ENCODE measurements at places on chromosomes 1 and 21.

GRCh38 chr1:207973898-207974568 lies 63.1 kb upstream of the CD34 start:
- DNase-seq = no peak

GRCh38 chr1:46168477-46168876 lies 6.4 kb upstream of the TSPAN1 start:
- no peak for DNase-seq

GRCh38 chr21:46649356-46649755 lies 13.9 kb downstream of the PRMT2 start:
- no peak for DNase-seq

GRCh38 chr21:36783612-36784374 lies 84.9 kb downstream of the SIM2 start:
- no peak for DNase-seq

GRCh38 chr1:89085781-89086180 lies 20.8 kb upstream of the GBP1 start:
- DNase-seq = peak; percentile 41

- no peak for DNase-seq
Measured at GRCh38 chr1:164602480-164603093, 43.6 kb downstream of the PBX1 start.

- DNase-seq = no peak
Measured at GRCh38 chr1:167776151-167776550, 54.4 kb downstream of the MPZL1 start.

GRCh38 chr1:232974971-232975370 lies 24.6 kb downstream of the NTPCR start:
- DNase-seq = no peak

GRCh38 chr1:18998016-18998724 lies 41.7 kb upstream of the IFFO2 start:
- DNase-seq = no peak

DNA sequence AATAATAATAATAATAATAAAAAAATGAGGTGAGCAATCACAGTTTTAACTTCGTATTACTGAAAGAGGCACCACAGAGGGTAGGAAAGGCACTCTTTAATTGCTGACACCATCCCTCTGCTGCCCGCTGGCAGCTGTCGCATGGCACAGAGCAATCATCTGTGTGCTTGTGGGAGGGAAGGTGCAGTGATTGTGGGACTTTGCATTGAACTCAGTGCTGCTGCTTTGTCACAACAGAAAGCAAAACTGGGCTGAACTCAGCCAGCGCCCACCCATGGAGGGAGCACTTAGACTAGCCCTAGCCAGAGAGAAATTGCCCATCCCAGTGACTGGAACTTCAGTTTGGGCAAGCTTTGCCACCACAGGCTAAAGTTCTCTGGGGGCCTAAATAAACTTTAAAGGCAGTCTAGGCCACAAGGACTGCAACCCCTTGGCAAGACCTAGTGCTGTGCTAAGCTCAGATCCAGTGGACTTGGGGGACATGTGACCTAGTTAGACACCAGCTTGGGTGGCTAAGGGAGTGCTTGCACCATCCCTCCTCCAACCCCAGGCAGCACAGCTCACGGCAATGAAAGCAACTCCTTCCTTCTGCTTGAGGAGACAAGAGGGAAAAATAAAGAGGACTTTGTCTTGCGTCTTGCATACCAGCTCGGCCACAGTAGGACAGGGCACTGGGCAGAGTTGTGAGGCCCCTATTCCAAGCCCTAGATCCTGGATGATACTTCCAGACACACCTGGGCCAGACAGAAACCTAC lies 59.3 kb downstream of the WDR4 start:
- no peak for DNase-seq

DNA sequence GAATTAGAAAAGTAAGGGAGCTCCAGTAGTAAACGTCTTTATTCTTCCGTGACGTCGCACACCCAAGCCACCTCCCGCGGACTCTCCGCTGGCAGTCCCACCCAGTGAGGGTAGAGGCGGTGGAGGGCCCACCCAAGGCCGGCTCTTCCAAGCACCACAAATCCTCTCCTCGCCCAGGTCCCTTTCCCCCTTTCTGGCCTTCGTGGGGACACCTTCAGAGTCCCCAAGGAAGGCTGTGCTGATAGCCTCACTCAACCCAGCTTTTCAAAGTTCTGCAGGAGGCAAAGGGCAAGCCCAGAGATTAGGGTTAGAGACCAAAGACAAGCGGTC lies 349 bp upstream of the GPN2 start:
- no peak for DNase-seq

- DNase-seq = no peak
Measured at GRCh38 chr1:190908691-190909090, 431.0 kb upstream of the BRINP3 start.

GRCh38 chr21:42097860-42098454 lies 26.8 kb downstream of the UMODL1 start:
- no peak for DNase-seq

- DNase-seq = no peak
Measured at GRCh38 chr1:50950396-50950795, 9.7 kb downstream of the FAF1 start.

DNA sequence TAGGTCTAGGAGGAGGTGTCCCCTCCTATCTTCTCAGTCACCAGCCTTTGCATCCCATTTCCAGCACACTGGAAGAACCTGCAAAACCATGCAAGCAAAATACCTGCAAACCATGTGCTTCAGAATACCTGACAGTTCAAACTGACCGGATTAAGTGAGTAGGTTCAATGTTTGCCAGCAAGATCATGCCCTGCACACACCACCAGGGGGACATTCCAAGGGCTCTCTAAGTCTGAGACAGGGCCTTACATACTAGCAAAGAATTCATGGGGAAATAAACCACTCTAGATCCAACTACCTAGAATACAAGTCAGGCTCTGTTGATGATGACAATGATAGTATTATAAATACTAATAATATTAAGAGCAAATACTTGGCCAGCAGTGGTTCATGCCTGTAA lies 27.6 kb downstream of the INPP5B start:
- no peak for DNase-seq

DNA sequence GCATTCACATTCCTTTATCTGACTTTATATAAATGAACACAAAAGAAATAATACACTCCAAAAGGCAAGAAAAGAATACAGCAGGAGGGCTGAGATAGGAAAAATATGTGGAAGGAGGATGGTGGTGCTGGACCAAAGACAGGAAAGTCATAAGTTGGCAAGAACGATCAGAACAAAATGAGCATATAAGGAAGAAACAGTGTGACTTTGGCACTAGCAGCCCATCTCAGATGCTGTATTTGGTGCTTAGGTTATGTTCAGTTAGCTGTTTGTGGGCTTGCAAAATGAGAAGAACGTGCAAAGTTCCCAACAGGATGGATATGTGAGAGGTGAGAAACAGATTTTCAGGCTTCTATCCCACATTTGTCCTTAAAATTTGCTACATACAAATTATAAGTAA lies 719.8 kb upstream of the ADGRL4 start:
- DNase-seq = no peak

DNA sequence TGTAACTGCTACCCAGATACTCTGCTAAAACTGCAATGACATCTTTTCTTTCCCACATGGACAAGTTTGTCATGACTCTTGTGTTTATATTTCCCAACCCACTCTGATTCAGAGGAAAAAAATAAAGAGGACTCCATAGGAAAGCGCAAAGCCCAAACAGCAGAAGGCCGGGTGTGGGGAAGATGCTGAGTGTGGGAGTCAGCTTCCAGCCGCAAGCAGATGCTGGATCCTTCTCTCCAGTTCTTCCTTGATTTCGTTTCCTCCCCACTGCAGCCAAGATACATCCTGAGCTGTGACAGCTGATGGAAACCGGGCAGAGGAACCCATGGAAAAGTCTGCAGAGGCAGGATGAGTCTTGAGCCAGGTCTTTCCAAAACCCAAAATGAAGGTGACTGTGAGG lies 498.2 kb downstream of the PLPP3 start:
- no peak for DNase-seq

- DNase-seq = no peak
Measured at GRCh38 chr1:167328816-167329483, 108.3 kb downstream of the POU2F1 start.

- no peak for DNase-seq
Measured at GRCh38 chr1:58434607-58435006, 111.9 kb downstream of the OMA1 start.

- no peak for DNase-seq
Measured at GRCh38 chr1:182666706-182667105, 17.7 kb downstream of the RGS8 start.

GRCh38 chr1:234107416-234108021 lies 203.0 kb downstream of the SLC35F3 start:
- DNase-seq = no peak

DNA sequence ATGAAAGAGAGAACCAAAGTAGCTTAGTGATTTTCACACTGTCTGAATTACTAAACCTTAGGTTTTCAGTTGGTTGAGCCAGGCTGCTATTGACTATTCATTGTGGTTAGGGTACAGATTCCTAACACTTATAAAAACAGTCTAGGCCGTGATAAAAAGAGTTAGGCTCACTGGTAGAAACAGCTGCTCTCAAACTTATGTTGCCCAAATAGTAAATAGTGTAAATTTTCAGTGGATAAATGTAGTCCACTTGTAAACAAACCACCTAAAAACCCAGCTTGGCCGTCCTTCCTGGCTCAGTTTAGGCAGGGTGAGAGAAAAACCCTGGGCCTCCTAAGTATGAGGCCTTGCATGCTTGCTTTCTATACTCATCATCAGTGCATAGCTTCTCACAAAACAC lies 34.9 kb downstream of the ARID1A start:
- DNase-seq = no peak

GRCh38 chr1:218475275-218475674 lies 130.1 kb downstream of the TGFB2 start:
- DNase-seq = no peak
